HL-60 (cell line): ENCODE measurements at places on chromosomes 4 and X.

GRCh38 chr4:152117933-152118507 is 357.2 kb upstream of the GATB start:
- no peak for DNase-seq

- no peak for DNase-seq
Observed at GRCh38 chr4:137599734-137600133, 67.4 kb upstream of the PCDH18 start.

DNA sequence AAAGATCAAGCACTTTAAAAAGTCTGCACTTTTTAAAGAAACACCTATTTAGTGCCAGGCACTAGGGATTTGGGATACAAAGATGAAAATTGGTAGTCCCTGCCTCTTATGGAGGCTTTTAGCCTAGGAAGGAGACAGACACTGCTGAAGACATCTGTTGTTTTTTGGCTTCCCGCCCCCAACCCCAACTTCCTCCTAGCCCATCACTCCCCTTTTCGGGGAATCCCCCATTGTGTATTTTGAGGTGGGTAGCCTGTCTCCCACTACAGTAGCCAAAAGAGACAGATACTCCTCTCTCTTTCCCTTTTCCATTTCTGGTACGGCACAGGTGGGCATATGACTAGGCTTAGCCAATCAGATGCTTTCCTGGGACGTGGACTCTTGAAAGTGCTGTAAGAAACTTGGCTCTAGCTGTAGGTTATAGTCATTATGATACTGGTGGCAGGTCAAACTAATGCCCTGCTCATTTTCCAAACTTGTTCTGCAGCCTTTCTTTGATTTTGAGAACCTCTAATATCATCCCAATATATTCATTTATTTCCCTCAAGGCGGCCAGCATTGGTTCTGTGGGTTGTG is 194.6 kb upstream of the RBPJ start:
- DNase-seq, result no peak

- DNase-seq, result no peak
Observed at GRCh38 chr4:15783676-15784075, 5.5 kb downstream of the CD38 start.

DNA sequence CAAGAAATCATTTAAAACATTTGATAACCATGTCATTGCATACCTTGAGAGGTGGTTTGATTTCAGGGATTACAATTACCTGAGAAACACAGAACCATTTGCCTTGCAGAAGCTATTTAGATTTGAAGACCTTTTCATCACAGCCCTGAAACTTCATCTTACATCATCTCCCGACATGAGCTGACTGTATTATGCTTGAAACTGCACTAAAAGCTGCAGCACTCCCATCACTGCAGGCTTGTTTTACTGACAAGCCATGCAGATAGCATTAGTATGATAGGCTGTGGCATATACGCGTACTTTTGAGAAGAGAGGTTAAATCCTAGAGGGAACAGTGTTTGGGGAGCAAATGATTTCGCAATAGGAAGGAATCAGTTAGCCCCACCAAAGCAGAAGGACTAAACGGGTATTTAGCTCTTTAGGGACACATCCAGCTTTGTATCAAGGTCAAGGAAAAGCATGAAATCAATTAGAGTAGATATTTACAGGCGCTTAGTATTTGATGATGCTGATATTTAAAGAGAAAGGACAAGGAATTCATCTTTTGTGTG is 133.2 kb upstream of the DIAPH2 start:
- no peak for DNase-seq

GRCh38 chr4:6586715-6587325 is 11.8 kb downstream of the MAN2B2 start:
- no peak for DNase-seq

DNA sequence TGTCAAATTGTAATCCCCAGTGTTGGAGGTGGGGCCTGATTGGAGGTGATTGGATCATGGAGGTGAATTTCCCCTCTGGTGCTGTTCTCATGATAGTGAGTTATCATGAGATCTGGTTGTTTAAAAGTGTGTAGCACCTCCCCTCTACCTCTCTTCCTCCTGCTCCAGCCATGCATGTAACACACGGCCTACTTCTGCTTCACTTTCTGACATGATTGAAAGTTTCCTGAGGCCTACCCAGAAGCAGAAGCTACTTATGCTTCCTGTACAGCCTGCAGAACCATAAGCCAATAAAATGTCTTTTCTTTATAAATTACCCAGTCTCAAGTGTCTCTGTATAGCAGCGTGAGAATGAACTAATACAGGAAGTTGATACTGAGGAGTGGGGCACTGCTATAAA is 61.7 kb upstream of the DDX60 start:
- DNase-seq, result no peak

GRCh38 chr4:24601121-24601520 is 16.8 kb upstream of the DHX15 start:
- no peak for DNase-seq

- DNase-seq, result no peak
Observed at GRCh38 chrX:33457102-33457501, 245.8 kb upstream of the DMD start.

- DNase-seq, result no peak
Observed at GRCh38 chrX:72305286-72306084, at the start of gene CITED1. TSS of gene CITED1 (minus strand) at chrX:72305914. CDS start at chrX:72302869, 3,045 bp downstream.

- DNase-seq, result no peak
Observed at GRCh38 chr4:1770245-1770644, 22.8 kb upstream of the FGFR3 start.

GRCh38 chr4:115119804-115120352 is 6.5 kb upstream of the NDST4 start:
- no peak for DNase-seq

DNA sequence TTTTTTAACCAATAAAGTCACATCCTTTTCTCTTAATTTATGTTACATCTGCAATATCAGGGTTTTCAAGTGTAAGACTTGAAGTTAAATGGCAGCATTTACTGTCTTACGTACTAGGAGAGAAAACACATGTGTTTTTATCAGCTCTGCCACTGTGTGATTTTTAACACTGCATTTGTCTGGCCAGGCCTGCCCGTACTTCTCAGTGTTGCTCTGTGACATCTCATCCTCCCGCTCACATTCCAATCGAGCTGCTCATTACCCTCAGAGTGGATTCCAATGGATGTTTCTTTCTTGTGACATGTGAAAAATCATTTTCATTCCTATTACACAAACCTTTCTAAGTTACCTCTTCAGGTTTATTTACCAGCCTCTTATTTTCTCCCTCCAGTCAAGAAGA is 420.3 kb downstream of the FAT4 start:
- no peak for DNase-seq

GRCh38 chr4:38876636-38877035 is 9.0 kb downstream of the FAM114A1 start:
- DNase-seq, result no peak

DNA sequence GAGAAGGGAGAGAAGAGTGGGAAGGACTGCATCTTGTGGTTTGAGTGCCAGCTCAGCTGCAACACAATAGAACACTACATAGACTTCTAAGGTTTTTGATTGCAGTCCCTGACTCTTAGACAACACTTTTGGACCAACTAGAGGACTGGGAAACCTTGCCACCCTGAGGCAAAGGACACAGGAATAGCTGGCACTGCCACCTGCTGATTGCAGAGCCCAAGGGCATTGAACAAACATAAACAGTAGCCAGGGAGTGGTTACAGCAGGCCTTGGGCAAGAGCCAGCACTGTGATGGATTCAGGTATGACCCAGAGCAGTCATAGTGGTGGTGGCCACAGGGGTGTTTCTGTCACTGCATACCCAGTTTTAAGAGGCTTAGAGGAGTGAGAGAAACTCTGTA is 72.5 kb upstream of the CXorf51A start:
- DNase-seq, result no peak

GRCh38 chr4:173698557-173699262 is 168.7 kb upstream of the HAND2 start:
- DNase-seq, result no peak

DNA sequence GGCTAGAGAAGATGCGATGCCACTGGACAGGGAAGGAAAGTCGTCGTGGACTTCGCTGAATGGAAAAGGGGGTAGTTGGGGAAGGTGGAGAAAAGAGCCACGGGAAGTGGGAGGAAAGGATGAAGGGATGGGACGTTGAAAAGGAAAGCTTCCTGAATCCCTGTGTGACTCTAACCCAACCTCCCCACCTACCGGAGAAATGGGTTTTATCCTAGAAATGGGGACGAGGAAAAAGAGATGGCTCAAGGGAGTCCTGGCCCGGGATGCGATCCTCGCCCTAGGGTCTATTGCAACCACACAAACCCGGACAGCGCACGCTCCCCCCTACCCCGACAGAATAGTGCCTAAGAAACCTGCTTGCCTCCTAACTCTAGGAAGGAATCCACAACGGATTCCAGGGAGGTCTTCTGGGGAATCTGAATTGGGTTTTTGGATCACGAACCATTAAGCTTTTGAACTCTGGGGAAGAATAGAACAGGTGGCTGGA is 738 bp upstream of the TSPAN5 start:
- no peak for DNase-seq

GRCh38 chr4:173119818-173120217 is 48.8 kb upstream of the GALNT7 start:
- DNase-seq, result no peak

- no peak for DNase-seq
Observed at GRCh38 chr4:26746802-26747213, 113.8 kb upstream of the STIM2 start.

- no peak for DNase-seq
Observed at GRCh38 chrX:70088751-70089150, 26.5 kb downstream of the OTUD6A start.

- no peak for DNase-seq
Observed at GRCh38 chrX:83345298-83345697, 162.8 kb upstream of the POU3F4 start.

- DNase-seq, result no peak
Observed at GRCh38 chr4:4438891-4439290, 52.0 kb downstream of the NSG1 start.

- no peak for DNase-seq
Observed at GRCh38 chrX:78725287-78725686, 22.2 kb upstream of the LPAR4 start.

- no peak for DNase-seq
Observed at GRCh38 chrX:108614616-108615015, 121.7 kb downstream of the IRS4 start.

DNA sequence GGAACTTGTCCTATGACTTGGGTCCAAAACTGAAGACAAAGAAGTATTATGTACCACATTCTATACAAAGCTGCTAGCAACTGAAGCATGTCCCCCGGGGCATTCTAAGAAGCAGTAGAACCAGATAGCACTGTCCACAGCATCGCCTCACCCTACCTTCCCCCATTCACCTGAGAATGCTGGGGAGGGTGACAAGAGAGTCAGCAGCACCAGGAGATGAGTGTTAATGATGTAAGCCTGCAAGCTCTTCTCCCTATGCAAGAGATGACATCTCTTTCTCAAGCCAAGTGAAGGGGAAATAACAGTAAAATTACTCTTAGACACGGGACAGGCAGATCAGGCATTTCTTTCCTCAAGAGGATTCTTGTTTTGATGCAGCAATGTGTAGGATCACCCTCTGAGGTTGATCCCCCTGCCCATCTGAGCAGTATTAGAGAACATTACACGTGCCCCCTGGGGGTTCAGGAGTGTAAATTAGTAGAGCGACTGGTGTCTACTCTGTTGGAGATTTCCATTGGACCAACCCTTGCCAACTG is 13.9 kb upstream of the TLR1 start:
- DNase-seq, result no peak

- DNase-seq, result no peak
Observed at GRCh38 chrX:44822601-44823000, 21.2 kb upstream of the DUSP21 start.

GRCh38 chr4:70511365-70511764 is 7.0 kb upstream of the AMTN start:
- no peak for DNase-seq

DNA sequence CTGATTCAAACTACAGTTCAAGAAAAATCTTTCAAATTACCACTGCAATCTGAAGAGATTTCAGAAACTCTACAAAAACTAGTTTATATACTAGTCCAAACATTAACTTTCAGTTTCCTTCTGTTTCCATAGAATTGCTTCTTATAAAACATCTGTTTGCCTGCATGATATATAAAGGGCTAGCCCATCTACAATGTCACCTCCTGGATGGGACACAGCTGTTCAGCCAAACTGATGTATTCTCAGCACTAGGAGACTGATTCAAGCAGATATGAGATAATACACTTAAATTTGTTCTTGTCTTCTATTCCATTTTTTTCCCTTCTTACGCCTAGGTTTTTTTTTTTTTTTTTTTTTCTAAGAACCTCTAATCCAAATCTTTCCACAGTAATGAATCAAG is 1569.7 kb upstream of the IGFBP7 start:
- DNase-seq, result no peak

DNA sequence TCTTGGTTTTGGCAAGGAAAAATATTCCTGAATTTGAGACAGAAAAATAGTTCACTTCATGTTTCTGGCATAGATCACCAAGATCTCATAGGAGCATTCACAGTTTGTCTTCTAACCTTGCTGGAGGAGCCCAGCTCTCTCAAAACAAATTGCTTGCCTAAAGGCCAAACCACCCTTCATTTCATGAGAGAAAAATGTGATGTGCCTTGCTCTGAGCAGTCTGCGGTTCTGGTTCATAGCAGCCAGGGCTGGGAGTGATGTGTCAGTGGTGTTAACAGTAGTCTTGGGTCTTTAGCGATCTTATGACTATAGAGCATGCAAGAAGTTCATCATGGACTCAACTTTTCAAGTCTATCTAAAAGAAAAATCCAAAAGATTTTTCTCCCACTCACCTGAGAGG is 183.3 kb downstream of the DCLK2 start:
- DNase-seq, result no peak

DNA sequence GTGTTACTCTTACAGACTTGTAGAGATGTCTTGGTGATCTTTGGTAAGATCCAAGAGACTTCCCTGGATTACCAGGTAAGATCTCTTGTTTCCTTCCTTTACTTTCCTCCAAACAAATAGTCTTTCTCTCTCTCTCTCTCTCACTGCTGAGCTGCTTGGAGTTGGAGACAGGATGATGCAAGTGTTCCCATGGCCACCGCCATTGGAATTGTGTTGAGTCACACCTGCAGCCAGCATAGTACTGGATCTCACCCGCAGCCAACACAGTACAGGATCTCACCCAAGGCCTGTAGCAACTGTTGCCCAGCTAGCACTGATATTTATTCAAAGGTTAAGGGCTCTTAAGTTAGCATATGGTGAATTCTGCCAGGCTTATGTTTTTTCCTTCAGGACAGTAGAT is 1080.9 kb downstream of the FAT4 start:
- no peak for DNase-seq

DNA sequence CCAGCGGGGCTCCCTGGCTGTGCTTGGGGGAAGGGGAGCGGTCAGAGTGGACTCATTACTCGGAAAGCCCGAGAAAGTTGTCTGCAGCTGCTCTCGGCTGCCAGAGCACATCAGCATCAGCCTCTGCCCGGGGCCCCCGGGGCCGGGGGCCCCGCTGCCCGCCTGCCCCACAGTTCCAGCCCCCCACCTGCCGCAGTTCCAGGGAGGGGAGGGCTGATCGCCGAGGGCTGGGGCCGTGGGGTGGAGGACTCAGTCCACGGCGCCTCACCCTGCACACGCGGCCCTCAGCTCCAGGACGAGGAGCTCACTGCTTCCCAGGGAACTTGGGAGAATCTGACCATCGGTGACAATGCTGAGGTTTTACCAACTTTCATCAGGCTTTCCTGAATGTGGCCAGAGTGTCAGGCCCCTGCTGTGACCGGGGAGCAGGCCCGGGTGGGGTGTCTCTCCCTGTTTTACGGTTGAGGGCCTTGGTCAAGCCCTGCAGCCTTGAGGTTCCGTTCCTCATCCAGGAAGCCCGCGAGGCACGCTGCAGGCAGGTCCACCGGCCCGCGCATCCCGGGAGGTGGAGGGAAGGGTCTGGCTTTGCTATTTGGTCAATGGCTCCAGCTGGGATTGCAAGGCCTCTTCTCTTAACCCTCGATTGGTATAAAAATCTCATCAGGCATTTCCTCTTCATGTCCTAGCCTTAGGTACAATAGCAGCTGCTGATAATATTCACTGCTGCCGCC is 57.2 kb downstream of the CPZ start:
- DNase-seq, result no peak
